ENCODE measurements at places on chromosomes 2 and 18. TPM values are rescaled to one million over a fixed set of nuclear protein-coding genes. Genes with fewer than 3 reads are reported as not detected.

Gene ANKRD44
- total RNA-seq: 40.6 TPM

Gene PIAS2
- 32.1 TPM for total RNA-seq

Gene CLEC4F
- 0.17 TPM for total RNA-seq

Gene CRYBA2
- not detected for total RNA-seq

Gene BOLL
- not detected for total RNA-seq

Gene CCL20
- 1.0 TPM for total RNA-seq

Gene REEP1
- total RNA-seq: 21.2 TPM

Gene KRTCAP3
- 65.7 TPM for total RNA-seq

Gene MEP1B
- total RNA-seq: 0.78 TPM

Gene GAREM2
- total RNA-seq: 4.9 TPM

Gene HMSD
- not detected for total RNA-seq

Gene ELAC1
- total RNA-seq: 8.1 TPM

Gene ACOXL
- not detected for total RNA-seq

Gene OTOS
- not detected for total RNA-seq

Gene CTIF
- total RNA-seq: 101 TPM

Gene MYO3B
- 0.23 TPM for total RNA-seq

Gene SOX11
- total RNA-seq: 0.03 TPM

Gene ALKAL2
- total RNA-seq: 69.5 TPM

Gene SNRPD1
- 29.9 TPM for total RNA-seq

Gene REG3A
- 2.9 TPM for total RNA-seq

Gene TUBB8B
- total RNA-seq: not detected

Gene PLB1
- 7.2 TPM for total RNA-seq

Gene GPR55
- total RNA-seq: 0.37 TPM

Gene CXCR1
- total RNA-seq: not detected

Gene FSIP2
- 1.6 TPM for total RNA-seq

Gene GNLY
- total RNA-seq: 0.95 TPM

Gene EVX2
- total RNA-seq: not detected

Gene SPATA3
- total RNA-seq: not detected

Gene BZW1
- 158 TPM for total RNA-seq

Gene CDC42EP3
- total RNA-seq: 12.6 TPM

Gene RNU2-63P
- not detected for total RNA-seq

Gene D2HGDH
- total RNA-seq: 71.5 TPM

Gene SLC16A14
- total RNA-seq: 8.8 TPM

Gene LYPD6
- 30.1 TPM for total RNA-seq

Gene MTLN
- 60.0 TPM for total RNA-seq

Measured in mucosa of gallbladder (tissue), 1 donor.